ENCODE measurements at places on chromosomes 13 and 19.
A peak's percentile ranks its signal among the peaks of the same experiment; 100 is the strongest.

DNA sequence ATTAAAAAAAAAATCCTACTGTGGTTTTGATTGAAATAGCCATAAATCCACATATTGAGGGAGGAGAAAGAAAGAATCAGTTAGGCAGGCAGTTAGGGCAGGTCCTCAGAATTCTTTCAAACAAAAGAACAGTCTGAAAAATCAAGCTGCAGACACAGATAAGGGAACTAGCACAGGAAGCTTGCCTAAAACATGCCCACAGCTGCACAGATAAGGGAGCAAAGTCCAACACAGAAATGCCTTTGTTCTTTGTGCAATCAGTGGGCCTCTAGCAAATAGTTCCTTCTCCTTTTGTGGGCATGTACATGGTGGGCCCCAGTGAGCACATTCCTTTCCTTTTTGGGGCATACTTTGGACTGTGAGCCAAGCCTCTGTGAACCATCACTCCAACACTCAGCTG lies 42.7 kb downstream of the UTP14C start:
- DNase-seq = no peak

GRCh38 chr19:17447704-17448130 lies 751 bp downstream of the TMEM221 start:
- DNase-seq = no peak

GRCh38 chr13:97497400-97497799 lies 63.4 kb downstream of the RAP2A start:
- DNase-seq = no peak

DNA sequence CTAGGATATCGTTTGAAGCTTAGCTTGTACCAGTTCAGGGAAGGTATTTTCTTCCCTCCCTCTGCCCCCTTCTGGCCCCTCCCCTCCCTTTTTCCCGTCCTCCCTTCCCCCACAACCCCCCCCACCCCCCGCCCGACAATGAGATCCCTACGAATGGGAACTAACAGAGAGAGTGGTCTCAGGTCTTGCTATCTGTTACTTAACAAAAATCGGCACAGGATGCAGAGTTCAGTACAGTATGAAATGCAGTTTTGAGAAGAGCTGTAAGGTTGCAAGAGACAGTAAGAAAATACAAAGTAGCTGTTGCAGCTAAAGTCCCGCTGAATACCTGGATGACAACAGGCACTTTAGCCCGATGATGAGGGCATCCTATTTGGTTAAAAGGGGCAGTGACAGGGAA lies 3.1 kb upstream of the DACH1 start:
- no peak for DNase-seq

DNA sequence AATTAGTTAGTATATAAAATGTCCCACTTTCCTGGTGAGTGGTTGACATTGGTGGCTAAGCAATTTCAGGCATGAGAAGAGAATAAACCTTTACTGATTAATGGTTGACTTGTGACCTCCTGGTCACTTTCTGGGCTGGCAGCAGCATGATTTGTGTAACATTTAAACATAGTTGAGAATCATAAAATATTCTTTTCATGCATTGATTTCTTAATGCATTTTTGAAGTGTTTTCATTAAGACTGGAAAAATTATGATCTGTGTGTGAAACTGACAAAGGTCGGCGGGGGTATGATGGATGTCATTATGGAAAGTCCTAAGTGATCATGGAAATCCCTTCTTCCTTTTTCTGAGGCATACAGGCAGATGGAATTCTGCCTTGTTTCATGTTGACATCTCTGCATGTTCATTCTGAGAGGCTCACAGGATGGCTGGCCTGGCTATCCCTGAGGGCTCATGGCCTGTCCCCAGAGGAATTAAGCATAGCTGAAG lies 98.7 kb upstream of the RNF113B start:
- DNase-seq = no peak

GRCh38 chr19:4594201-4594600 lies 34.7 kb upstream of the SEMA6B start:
- DNase-seq = no peak

DNA sequence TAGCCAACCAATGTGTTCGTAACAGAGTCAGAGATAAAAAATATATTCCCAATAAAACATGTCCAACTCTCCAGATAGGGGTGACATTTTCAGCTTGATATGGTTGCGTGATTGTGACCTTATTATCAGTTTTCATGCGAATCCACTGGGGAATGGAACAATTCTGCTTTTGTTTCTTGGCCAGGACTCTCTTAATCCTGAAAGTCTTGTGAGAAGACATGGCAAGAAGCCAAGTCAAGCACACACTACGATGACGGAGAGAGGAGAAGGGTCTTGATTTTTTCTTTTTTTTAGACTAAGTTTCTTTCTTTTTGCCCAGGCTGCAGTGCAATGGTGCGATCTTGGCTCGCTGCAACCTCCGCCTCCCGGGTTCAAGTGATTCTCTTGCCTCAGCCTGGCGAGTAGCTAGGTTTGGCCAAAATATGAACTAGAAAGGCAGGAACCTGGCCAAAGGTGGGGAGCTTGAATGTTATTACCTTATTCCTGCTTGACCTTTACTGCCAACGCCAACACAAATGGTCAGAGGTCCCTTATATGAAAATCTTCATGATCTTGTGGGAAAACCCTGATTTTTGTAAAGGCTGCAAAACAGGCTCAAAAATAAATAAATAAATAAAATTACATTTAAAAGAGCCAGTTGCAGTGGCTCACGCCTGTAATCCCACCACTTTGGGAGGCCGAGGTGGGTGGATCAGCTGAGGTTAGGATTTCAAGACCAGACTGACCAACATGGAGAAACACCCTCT lies 14.5 kb downstream of the ZNF816 start:
- DNase-seq = no peak

GRCh38 chr13:100131863-100132574 lies 43.1 kb downstream of the PCCA start:
- peak; percentile 15 for DNase-seq

GRCh38 chr13:112592181-112592580 lies 4.2 kb upstream of the TUBGCP3 start:
- no peak for DNase-seq

- DNase-seq = no peak
Observed at GRCh38 chr19:37313335-37313627, 57.6 kb upstream of the ZNF527 start.

DNA sequence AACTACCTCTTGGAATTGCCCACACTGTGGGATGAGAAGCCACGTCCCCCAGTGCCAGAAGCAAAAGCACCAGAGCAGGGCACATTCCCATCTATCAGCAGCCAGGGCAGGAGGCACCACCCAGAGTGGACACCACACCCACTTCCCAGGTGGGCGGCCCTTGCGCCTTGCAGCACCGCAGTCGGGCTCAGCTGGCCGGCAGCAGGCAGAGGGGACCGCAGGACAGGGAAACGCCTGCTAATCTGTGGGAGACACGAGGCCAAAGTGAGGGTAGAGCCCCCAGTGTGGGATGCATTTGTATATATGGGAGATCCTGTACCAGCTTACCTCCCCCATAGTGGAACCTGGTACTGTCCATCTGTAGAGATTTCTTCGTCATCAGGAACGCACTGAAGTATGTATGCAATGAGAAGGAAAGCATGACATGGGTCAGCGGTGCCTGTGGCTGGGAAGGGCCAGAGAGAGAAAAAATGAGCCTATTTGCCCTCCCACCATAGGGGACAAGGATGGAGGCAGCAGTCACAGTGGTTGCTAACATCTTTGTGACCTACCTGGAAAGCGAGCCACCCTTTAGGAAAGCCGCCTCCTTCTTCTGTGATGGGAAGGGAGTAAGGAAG lies 30.9 kb upstream of the NPAS1 start:
- no peak for DNase-seq

DNA sequence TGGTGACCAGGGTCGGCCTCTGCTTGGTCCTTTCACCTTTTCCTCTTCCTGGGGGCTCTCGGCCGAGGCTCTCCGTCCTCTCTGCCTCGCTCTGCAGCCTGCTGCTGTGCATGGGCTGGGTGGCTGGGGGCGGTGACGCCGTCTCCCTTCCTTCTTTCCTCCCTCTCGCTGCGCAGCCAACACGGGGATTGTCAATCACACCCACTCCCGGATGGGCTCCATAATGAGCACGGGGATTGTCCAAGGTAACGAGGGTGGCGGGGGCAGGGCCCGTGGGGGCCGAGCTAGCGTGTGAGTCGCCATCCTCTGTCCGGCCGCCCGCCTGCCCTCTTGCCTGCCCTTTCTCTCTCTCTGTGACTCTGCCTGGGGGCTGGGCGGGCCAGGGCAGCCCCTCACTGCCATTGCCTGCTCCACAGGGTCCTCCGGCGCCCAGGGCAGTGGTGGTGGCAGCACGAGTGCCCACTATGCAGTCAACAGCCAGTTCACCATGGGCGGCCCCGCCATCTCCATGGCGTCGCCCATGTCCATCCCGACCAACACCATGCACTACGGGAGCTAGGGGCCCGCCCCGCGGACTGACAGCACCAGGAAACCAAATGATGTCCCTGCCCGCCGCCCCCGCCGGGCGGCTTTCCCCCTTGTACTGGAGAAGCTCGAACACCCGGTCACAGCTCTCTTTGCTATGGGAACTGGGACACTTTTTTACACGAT lies 7.1 kb downstream of the YIPF2 start:
- DNase-seq = no peak

DNA sequence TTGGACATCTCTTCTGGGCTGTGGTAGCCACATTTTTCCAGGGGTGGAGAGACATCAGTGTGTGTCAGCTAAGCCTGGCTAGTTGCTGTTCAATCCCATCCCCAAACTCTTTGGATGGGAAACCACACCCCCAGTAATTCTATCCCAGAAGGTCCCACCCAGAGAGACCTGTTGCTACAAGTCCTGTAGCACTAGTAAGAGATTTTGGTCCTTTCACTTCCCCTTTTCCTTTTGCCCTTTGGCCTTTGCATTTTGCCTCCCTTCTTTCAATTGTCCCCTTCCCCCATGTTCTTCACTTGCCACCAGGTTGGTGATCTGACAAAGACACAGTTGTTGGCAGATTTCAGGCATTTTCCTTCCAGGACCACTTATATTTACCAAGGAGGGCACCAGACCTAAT lies 3.8 kb downstream of the CBY2 start:
- DNase-seq = no peak

- no peak for DNase-seq
Observed at GRCh38 chr19:54189145-54189734, at the start of gene MBOAT7. Gene MBOAT7 (minus strand): TSS chr19:54189580. CDS start chr19:54188508, 1,072 bp downstream.

- no peak for DNase-seq
Observed at GRCh38 chr13:77872995-77873394, 45.6 kb downstream of the EDNRB start.

GRCh38 chr13:50449465-50449864 lies 394.0 kb downstream of the DLEU7 start:
- no peak for DNase-seq

- no peak for DNase-seq
Observed at GRCh38 chr13:66219506-66219905, 1010.6 kb downstream of the PCDH9 start.

GRCh38 chr13:33999811-34000605 lies 182.1 kb downstream of the RFC3 start:
- DNase-seq = no peak

DNA sequence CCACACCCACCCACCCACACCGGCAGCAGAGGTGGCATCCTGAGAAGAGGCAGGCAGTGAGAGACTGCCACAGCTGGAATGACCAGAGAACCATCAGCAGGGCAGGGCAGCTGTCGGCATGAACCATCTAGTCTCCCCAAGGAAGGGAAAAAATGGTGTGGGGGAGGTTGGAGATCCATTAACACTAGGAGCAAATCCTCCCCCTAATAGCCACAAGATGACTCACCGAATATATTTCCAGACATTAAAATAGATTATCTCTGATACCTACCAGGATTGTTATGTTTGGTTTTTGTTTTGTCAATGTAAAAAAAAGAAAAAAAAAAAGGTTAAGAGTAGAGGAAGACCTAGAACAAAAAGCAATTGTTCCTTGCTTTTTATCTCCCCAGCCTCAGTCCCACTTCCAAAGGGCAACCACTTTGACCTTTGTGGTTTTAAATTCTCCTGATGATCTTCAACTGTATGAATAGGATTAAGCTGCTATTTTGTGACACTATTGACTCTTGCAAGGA lies 34.2 kb downstream of the THSD1 start:
- no peak for DNase-seq

DNA sequence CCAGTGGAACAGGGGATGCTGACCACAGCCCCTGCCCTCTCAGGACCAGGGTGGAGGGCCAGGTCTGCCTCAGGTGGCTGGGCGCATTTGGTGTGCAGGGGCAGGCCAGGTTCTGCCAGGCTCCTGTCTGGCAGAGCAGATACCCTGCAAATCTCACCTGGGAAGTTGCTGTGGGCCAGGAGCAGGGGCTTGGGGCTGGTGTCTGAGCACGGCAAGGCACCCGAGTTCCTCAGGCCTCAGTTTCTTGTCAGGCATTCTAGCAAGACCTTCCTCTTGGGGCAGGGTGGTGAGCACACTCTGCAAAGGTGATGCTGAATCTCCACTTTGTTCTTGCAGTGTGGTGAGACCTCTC lies 1.1 kb downstream of the CRTC1 start:
- DNase-seq = no peak

DNA sequence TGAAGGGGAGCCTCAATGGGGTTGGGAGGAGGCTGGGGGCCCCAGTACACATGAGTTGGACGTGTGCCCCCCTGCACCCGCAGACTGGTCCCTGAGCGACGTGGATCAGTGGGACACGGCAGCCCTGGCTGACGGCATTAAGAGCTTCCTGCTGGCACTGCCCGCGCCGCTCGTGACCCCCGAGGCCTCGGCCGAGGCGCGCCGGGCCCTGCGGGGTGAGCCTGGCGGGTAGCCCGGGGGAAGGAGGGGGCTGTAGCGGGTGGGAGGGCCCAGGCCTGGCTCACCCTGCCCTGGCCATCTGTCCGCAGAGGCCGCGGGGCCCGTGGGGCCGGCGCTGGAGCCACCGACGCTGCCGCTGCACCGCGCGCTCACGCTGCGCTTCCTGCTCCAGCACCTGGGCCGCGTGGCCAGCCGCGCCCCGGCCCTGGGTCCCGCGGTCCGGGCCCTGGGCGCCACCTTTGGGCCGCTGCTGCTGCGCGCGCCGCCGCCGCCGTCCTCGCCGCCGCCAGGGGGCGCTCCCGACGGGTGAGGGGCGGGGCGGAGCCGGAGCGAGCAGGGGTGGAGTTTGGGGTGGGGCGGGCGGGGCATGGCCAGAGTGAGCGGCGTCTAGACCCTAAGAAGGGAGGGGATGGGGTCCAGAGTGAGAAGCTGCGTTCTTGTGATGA lies 8.1 kb downstream of the PIK3R2 start:
- DNase-seq = no peak

- no peak for DNase-seq
Observed at GRCh38 chr19:50897612-50898011, 13.6 kb downstream of the KLK4 start.

DNA sequence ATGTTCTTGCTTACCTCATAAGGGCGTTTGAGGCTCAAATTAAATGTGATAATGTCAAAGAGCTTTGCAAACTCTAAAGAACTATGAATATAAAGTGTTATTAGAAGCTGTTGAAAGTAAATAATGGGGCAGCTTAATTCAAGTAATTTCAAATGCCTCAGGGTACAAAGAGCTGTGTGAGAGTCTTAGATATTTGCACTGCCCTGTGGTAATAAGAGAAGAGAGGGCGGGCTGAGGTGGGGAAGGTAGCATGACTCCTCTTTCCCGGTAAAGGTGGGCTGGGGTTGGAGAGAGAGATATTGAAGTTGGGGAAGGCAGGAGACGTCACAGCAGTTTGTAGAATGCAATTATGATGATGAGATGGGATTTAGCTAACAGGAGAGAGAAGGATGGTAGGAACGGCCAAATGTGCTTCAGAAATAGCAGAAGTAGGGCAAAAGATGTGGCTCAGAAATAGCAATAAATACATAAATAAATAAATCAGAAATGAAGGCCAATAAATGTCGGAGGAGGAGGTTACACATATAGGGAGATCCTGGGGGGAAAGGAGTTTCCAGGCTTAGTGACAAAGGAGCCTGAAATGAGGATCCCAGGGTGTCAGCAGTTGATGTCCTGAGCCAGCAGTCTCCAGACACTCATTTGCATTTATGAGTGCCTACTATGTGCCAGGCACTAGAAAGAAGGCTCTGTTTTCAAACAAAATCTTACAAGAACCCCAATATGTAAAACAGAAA lies 35.7 kb upstream of the RCBTB2 start:
- no peak for DNase-seq
